ENCODE measurements at places on chromosomes 13 and 19.
A peak's percentile ranks its signal among the peaks of the same experiment; 100 is the strongest.

GRCh38 chr13:40342461-40342860 lies 324.0 kb downstream of the FOXO1 start:
- DNase-seq, result no peak

- peak; percentile 25 for DNase-seq
Measured at GRCh38 chr13:42354241-42355091, 82.5 kb downstream of the AKAP11 start.

GRCh38 chr19:46736531-46737297 lies 9.1 kb upstream of the FKRP start:
- no peak for DNase-seq

DNA sequence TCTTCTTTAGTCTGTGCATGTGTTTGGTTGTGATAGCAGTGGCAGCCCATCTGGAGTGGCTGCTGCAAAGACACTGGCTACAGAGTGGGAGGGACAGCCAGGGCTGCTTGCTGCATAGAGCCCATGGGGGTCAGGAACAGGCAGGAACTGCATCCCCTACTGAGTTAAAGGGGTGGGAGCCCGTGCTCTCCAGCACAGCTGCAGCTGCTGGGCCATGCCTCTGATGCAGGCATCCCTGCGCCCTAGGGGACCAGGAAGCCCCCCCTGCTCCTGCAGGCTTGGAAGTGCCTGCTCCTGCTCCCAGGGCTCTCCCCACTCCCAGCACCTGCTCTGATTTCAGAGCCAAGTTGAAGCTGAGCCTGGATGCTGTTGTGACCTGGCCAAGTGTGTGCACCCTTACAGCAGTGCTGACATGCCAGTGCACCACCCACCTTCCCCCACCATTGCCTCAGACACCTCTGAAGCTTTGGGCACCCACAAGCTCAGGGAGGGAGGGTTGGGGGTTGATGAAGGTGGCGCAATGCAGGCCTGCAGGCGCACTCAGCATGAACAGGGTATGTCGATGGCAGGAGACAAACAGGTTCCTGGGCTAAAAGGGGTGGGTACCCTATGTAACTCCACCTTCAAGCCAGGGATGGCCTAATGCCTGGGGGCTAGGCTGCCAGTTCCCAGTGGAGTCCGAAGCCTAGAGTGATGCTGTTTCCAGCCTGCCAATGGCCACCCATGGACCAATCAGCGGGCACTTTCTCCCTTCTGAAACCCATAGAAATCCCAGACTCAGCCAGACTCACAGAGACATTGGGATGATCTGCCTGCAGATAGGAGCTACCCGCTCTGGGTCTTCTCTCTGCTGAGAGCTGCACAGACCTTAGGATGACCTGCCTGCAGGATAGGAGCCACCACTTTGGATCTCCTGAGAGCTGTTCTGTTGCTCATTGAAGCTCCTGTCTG lies 919.9 kb upstream of the MIR17HG start:
- DNase-seq, result no peak

DNA sequence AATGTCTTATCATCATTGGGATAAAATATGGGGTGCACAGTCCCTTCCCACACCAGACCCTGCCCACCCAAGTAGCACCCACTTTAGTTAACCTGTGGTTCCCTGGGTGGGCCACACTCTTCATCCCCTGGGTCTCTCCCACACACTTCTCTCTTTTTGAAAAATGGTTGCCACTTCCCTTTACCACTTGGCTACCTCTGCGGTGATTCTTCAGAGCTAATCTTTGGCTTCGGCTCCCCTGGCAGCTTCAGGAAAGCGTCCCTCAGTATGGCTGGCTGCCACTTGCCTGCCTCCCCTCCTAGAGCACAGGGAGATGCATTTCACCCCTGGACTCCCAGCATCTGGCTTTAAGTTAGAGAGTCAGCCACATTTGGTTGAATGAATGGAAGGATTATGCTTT lies 18.2 kb downstream of the CCNA1 start:
- no peak for DNase-seq

DNA sequence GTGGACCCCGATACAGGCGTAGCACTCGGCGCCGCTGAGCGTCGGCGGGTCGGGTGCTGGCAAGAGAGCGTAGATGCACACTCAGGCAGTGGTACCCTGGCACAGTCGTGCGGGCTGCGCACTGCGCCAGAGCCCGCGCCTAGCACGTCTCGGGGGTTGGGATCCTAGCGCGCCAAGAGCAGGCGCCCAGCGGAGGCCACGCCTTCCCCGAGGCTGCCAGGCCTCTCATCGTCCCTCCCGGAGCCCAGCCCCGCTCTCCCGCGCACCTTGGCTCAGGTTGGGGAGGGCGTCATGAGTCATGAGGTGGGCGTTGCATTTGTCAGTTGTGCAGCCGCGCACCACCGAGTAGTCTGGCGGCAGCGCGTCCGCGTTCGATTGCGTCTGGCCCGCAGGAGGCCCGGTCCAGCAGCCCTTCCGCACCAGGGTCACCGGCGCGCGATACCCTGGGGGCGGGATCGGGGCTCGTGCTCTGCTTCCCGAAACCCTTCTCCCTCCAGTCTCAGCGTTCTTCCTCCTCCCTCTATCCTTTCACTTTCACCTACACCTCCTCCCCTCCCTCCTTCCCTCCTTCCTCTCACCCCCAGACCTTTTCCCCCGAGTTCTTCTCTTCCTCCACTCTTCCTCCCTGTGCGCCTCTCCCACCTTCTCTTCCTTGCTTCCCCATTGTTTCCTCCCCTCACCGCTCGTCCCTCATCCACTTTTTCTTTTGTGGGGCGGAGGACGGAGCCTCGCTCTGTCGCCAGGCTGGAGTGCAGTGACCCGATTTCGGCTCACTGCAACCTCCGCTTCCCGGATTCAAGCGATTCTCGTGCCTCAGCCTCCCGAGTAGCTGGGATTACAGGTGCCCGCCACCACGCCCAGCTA lies 3.5 kb downstream of the LYPD5 start:
- DNase-seq, result no peak

- no peak for DNase-seq
Measured at GRCh38 chr19:13693889-13694288, 70.4 kb upstream of the MRI1 start.

DNA sequence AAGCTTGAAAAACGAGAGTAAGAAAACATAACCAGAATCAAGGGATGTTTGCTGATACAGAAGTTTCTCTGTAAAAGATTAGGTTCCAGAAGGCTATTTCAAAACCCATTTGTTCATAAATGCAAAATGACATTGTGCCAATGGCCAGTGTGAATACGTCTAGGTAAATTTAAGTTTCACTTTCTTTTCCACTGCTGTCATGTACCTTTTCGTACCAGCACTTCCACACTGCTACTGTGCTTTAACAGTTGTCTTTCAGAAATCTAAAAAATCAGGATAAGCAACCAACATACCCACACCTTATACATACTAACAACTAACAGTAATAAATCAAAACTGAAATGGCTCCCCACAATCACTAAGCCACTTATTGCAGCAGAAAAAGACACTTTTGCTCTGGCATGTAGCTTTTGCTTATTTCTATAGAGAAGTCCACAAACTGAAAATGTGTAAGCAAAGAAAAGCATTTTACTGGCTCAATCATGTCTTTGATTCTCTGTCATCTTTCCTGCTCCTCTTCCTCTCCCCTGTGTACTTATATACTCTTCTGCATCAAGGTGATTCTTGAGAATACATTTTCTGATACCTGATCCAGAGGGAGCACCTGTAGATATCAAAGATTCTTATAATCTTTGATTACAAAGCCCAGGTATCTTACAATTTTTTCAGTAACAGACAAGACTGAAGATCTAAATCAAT lies 34.3 kb downstream of the ELF1 start:
- DNase-seq, result no peak

DNA sequence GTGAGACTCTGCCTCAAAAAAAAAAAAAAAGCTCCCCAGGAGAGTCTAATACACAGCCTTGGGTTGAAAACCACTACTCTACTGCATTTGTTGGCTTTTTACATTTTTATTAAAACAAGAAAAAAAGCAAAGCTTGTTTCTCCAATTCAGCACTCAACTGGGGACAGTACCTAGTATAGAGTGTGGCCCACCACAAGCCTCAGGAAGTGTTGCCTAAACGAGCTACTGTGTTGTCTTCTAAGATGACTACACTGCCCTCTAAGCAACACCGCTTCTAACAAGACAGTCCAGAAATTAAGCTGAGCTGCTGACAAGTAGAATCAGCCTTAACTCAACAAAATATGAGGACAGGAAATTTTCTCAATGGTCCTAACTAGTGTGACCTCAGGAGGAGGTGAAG lies 522.2 kb downstream of the FGF9 start:
- DNase-seq, result no peak

GRCh38 chr19:32309711-32310390 lies 35.6 kb upstream of the ZNF507 start:
- DNase-seq, result peak; percentile 8

- no peak for DNase-seq
Measured at GRCh38 chr13:44432650-44433049, 59.0 kb downstream of the SERP2 start.

DNA sequence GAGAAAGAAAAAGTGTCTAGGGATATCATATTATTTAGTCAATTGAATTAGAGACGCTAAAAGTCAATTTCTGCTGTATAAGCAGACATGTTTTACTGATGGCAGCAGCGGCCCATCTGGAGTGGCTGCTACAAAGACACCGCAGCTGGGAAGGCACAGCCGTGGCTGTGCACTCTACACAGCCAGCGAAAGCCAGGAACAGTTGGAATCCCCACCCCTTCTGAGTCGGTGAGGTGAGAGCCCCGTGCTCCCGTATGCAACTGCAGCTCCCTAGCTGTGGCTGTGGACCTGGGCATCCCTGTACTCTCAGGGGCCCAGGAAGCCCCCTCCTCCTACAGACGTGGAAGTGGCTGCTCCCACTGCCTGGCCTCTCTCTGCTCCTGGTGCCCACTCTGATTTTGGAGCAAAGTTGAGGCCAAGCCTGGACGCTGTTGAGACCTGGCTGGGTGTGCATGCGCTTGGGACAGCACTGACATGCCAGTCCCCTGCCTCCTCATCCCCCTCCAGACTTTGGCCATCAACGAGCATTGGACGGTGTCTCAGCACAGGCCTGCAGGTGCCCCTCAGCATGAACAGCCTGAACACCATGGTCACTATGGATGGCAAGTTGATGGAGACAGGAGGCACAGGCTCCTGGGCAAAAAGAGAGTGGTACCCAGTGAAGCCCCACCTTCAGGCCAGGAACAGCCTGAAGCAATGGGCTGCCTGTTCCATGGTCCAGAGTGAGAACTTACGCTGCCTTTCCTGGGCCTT lies 944.0 kb upstream of the MIR17HG start:
- DNase-seq, result no peak

DNA sequence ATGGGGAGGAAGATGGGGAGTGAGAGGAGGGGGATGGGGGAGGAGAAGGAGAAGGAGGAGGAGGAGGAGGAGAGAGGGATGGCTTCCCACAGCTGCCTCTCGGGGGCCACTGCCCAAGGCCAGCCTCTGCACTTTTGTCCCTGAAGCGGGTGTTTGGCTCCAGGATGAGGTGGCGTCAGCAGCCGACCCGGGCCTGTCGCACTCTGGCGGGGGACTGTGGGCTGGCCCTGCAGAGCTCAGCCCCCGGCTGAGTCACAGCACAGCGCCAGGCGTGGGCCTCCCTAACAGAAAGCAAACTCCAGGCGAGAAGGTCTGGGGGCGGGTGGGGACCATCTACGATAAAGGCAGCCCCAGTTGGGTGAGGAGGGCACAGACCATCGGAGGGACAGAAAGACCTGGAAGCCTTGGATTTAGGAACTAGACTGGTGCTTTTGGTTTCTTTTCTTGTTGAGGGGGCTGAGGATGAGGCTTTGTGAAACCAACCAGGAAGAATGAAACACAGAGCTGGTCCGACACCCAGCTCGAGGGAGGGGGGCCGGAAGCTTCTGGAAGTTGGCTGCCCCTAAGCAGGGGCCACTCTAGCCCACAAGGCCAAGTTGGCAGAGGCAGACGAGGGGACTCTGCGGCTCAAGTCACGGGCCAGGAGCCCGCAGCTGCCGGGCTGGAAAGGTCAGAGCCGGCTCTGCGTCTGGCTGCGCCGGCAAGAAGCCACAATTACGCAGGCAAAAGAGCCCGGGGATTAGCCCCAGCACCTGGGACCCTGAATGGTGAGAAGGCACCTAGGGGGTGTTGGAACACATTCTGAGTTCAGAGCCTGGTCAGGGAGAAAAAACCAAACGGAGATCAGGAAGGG lies 18.2 kb downstream of the LSM4 start:
- DNase-seq, result peak; percentile 71

- no peak for DNase-seq
Measured at GRCh38 chr19:7787141-7787540, 24.1 kb downstream of the CLEC4M start.

DNA sequence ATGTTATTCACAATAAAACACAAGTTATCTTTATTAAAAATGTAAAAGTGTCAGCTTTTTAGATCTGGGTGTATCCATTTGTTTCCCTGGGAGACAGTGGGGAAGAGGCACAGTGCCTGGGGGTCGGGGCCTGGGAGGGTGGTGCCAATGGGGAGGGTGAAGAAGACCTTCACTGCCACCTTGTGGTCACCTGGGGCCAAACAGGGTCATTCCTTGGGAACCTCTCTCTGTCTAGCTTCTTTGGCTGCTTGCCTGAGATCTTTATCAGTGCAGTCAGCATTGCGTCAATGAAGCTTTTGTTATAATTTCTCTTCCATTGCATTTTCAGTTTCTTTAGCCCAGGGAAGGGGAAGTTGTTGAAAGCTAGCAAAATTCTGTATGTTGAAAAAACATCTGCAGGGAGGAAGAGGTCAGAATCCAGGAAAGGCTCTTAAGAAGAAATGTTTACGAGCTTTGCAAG lies 39.1 kb downstream of the PCDH8 start:
- peak; percentile 20 for DNase-seq

- DNase-seq, result no peak
Measured at GRCh38 chr19:1289686-1290025, 4.0 kb downstream of the EFNA2 start.

GRCh38 chr19:21462540-21462939 lies 42.9 kb upstream of the ZNF429 start:
- no peak for DNase-seq

GRCh38 chr13:20525144-20525600 lies 485 bp downstream of the CRYL1 start:
- DNase-seq, result no peak

DNA sequence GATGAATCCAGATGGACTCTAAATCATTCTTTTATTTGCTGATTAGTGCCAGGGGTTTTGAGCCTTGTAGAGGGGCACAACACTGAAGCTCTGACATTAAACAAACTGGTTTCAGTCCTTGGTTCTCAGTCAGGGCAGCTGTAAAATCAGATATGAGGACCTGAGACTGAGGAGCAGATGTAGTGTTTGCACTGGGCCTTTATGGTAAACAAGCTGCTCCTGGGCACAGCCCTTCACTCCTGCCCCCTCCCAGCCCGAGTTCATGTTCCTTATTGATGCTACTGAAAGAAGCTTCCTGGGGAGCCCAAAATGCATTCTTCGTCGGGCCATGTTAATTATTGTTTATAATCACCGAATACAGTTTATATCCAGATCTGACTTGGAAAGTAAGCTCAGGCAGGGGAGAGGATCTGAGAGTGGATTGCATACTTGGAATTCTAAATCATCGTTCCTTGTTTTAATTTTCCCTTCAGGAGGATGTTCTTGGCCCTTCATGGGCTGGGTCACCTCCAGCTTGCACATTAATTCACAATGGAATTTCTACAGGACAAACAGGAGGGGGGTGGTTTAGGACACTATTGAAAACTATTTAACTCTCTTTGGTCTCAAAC lies 213.5 kb downstream of the FGF9 start:
- no peak for DNase-seq
